ENCODE measurements at places on chromosomes 4 and X.
A peak's percentile ranks its signal among the peaks of the same experiment; 100 is the strongest.

DNA sequence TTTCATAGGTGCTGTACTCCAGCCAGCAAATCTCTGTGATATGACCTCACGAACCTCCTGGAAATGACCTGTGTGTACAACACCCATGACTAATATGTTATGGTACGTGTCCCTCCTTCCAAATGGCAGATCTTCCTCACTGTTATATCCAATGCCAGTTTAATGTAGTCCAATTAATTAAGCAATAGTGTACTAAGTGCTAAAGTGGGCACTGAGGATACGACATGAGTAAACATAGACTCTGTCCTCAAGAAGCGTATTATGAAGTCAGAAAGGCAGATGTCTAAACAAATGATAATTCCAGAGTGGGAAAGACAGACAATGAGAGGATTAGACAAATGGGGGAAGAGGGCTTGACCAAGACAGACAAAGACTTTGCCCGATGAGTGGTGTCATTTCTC, 33.9 kb downstream of the GPRIN3 start:
- no peak for DNase-seq

GRCh38 chrX:124818033-124818432, 471.7 kb downstream of the SH2D1A start:
- DNase-seq, result no peak

DNA sequence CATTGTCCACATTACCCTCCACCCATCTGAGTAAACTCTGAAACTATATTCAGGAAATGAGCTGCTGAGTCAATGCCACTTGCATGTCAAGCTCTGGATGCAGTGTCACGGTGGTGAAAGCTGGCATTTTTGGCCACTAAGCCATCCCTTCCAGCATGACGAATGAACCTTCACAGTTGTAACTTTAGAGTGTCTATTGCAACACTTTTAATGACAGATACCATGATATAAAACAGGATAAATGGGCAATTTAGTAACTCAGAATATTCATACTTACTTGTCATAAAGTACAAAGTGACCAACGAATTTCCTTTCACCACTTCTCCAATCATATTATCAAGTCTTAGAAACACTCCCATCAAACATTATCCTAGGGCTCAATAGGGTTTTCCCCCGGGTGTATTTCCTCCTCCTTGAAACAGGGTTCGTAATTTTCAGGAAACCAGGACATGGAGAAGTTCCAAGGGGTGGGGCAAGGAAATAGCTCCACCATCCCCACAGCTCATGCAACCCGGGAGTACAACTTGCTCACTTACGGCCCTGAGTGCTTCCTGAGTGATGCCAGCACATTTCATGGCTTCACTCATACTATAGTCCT, 73.1 kb downstream of the MTHFD2L start:
- DNase-seq, result no peak

- DNase-seq, result peak; percentile 18
These were observed 118.0 kb upstream of the WDFY3 start for GRCh38 chr4:85084371-85085094.

GRCh38 chr4:77308843-77309242, 151.8 kb downstream of the CCNG2 start:
- DNase-seq, result no peak

DNA sequence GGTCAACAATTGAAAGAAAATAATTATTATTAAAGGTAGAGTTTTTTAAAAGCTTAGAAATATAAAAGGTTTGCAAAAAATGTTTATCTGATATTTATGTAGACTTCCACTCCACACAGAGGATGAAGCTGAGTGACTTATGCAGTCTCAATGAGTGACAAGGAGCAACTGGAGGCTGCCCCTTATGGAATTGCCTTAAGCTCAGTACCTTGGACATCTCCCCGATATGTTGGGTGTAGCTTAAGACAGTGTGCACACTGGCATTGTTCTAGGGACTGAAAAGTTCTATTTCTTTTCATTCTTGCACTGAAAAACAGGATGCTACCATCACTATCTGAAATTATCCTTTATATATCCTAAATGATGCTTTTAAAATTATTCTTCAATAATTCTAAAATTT, 292.1 kb downstream of the PRDM5 start:
- no peak for DNase-seq

DNA sequence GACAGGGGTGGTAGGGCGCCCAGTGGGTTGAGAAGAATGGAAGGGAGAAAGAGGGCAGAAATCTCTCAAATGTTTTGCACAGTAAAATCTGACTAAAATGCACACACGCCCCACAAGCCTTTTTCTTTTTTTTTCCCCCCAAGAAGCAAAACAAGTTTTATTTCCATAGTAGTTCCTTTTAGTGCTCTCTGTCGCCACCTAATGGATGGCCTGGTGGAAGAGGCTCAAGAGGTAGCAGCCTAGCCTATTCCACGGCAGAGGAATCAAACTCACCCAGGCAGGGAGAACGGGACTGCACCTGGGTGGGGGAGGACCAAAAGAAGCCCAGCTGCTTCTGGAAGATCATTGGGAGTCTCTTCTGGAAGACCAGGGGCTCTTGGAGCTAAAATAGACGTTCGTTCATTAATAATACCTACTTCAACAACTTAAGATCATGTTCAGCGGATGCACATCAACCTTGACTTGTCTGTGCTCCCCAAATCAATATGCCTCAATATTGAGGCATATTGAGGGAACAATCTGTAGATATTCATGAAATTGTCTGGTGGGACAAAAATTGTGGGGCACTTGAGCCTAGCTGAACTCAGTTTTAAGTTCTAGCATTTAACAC, 31.6 kb upstream of the IRAK1 start:
- DNase-seq, result peak; percentile 81

Data from kidney (tissue), 22 donors.